ENCODE measurements at places on chromosomes 11 and 22. TPM values are rescaled to one million over a fixed set of nuclear protein-coding genes. Genes with fewer than 3 reads are reported as not detected.

Gene TEAD1
- 65.4 TPM for total RNA-seq

Gene EPS8L2
- total RNA-seq: 1,130 TPM

Gene RAB38
- 3.7 TPM for total RNA-seq

Gene MS4A6E
- total RNA-seq: not detected

Gene DDI1
- not detected for total RNA-seq

Gene FAM227A
- 0.79 TPM for total RNA-seq

DNA sequence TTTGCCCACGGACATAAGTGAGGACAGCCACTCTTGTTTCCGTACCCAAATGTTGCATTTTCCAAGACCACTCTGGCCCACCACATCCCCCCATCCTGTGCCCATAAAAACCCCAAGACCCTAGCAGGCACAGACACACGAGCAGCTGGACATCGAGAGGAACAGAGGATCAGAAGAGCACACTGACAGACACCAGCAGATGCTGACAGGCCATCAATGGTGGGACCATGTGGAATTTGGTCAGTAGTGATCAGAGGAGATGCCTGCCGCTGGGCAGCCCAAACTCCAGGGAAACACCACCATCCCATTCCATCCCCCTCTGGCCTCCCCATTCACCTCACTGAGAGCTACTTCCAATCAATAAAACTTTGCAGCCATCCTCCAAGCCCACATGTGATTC, 87.0 kb downstream of the DLG2 start:
- no peak for DNase-seq

DNA sequence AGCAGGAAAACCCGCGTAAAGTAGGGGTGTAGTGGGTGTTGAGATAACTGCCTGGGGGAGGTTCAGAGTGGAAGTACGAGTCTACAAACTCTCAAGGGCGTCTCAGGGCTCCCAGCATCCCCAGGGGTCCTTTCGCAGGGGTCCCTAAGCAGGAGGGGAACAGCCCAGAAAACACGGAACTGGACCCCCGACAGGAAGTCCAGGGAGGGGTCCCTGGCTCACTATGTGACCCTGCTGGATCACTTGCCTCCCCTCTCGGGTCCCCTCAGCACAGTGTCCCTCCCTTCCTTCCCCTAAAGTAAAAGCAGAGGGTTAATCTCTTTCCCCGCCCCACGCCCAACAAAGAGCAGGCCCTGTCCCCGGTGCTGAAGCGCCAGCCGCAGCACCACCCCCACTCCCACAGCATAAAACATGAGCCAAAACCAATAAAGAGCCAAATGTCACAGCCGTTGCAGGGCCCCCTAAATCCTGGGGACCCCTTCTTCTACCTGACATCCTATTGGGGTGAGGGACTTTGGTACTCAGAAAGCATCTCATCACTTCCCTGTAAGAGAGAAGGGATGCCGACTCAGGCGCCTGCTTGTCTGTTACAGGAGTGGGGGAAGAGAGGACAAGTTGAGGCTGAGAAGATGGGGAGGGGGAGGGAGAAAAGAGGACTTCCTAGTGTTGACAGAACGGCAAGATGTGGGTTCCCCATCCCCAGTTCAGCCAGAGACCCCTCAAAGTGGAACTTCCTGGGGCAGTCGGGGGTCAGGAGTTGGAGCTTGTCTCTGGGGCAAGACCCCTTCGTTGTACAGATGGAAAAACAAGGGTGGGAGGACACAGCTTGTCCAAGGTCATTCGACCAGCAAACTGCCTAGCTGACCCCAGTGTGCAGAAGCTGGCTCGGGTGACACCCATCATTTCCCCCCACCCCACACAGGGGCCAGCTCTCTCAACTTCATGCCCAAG, 1.4 kb upstream of the NEFH start:
- DNase-seq: no peak

DNA sequence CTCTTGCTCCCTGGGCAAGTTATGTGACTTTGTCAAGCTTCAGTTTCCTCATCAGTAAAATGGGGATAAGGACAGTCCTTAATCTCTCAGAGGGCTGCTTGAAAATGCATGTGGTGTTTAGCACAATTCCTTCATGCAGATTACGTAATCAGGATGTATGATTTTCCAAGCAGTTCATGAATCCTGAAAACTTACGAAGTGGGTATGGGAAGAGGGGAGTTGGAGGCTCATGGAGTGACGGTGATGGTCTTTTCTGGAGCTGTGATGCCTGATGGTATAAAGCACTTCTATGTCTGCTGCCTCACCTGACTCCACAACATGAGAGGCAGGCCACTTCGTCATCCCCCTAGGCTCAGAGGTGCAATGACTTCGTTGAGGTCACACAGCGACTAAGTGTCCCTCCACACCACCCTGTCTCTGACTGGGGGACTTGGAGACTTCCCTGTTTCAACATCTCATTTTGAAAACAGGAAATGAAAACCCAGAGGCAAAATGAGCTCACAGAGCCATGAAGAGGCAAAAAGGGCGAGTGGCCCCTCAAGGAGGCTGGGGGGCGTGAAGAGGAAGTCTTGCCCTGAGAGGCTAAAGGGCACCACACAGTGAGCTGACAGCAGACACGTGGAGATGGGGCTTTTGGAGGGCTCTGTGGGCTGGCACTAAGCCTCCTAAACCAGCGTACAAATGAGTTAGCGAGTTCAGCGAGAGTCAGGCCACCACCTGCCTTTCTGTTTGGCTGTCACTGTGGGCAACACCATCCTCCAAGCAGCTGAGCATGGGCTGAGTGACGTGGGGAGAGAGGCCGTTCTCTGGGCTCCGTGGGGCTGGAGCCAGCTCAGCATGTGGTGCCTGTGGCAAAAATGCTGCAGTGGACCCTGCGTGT, 10.1 kb downstream of the MCM5 start:
- DNase-seq: peak; percentile 52

- no peak for DNase-seq
Observed at GRCh38 chr11:38582151-38582550, 1984.1 kb upstream of the RAG2 start.

GRCh38 chr11:87739261-87739660, 436.0 kb downstream of the RAB38 start:
- DNase-seq: no peak

GRCh38 chr11:15695096-15695721, 580.5 kb downstream of the INSC start:
- no peak for DNase-seq

GRCh38 chr11:38672445-38672844, 2074.4 kb upstream of the RAG2 start:
- DNase-seq: no peak

- DNase-seq: no peak
Observed at GRCh38 chr11:74147199-74147929, 23.4 kb downstream of the C2CD3 start.

Data from transverse colon (tissue), 4 donors.